ENCODE measurements at places on chromosomes 12 and 14. TPM values are rescaled to one million over a fixed set of nuclear protein-coding genes. Genes with fewer than 3 reads are reported as not detected.

Gene RD3L
- total RNA-seq: not detected

Gene RIMKLB
- 24.0 TPM for total RNA-seq

Gene CFAP251
- total RNA-seq: 3.3 TPM

Gene SLC22A17
- total RNA-seq: 19.5 TPM
